ENCODE measurements at places on chromosomes 2 and 18.

- peak; percentile 95 for DNase-seq
These were observed 16.4 kb downstream of the PTPN18 start for GRCh38 chr2:130372055-130372832.

GRCh38 chr2:16413285-16413684, 252.3 kb downstream of the CYRIA start:
- DNase-seq: no peak

DNA sequence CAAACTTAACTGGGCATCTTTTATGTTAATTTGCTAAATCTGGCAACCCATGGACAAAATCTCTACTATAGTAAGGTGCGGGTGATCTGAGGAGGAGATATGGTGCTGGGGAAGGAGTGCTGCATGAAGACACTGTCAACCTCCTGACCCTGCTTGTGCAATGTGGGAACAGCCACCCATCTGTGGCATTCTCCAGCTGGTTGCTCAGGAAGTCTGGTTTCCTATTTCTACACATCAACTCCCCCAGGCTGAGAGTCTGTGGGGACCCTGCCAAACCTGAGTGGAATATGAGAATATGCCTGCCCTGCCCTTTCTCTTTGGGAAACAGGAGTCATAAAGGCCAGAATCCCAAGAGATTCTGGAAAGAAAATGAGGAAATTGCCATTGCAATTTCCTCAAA, 60.1 kb upstream of the PAX3 start:
- no peak for DNase-seq

- no peak for DNase-seq
These were observed 318 bp downstream of the TYW5 start for GRCh38 chr2:199955007-199955338.

- no peak for DNase-seq
These were observed 160.9 kb upstream of the MEIS1 start for GRCh38 chr2:66273933-66274490.

- DNase-seq: peak; percentile 62
These were observed 86.6 kb downstream of the COL5A2 start for GRCh38 chr2:189092936-189093335.

DNA sequence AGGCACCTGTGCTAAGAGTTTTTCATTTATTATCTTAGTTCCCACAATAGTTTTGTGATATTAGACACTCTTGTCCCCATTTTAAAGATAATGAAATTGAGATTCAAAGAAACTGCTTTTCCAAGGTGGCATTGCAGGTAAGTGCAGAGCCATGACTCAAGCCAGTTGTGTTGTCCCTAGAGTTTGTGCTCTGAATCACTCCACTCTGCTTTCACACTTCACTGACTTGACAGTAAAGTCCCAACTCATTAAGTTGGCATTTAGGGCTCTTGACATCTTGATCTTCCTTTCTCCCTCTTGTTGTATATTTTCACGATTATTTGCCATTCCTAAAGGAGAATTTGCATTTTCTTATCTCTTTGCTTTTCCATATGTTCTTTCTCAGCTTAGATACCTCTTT, 114.3 kb downstream of the DIS3L2 start:
- DNase-seq: no peak

DNA sequence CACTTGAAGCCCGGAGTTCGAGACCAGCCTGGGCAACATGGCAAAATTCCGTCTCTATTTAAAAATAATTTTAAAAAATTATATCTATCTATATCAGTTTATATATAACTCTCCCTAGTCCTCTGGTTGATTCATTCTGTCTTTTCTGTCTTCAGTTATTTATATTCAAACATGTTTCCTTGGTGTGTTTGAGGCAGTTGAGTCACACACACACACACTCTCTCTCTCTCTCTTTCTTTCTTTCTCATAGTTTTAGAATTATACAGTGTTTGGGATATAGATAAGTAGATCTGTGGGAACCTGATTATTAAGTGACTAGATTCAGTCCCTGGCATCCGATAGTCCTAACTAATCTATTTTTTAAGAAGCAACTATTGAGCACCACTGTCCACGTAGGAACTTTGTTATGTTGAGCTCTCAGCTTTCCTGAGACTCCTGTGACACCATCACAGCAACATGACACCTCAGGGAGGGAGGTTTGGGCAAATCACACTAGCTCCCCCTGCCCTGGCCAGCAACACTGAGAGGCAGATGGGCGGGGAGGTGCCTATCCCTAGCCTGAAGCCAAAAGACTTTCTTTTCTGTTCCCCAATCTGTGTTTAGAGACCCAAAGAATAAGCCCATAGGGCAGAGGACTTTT, 482.7 kb downstream of the DLGAP1 start:
- no peak for DNase-seq

DNA sequence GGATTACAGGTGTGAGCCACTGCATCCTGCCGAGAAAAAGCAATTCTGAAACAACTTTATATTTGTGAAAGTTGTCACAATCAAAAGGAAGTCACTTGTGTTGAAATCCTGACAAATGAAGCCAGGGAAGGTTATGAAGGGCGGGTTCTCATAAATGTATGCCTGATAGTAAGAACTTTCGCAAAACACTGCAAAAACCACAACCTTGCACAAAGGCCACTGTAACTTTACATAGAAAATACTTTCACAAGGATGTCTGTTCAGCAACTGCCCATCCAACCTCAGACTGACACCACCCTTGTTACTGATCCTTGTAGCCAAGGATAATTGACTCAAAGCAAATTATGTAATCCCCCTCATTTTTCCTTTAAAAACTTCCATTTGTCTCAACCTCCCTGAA, 90.6 kb downstream of the SLC4A3 start:
- DNase-seq: no peak

- no peak for DNase-seq
These were observed 17.3 kb downstream of the PARD6G start for GRCh38 chr18:80229766-80230745.

DNA sequence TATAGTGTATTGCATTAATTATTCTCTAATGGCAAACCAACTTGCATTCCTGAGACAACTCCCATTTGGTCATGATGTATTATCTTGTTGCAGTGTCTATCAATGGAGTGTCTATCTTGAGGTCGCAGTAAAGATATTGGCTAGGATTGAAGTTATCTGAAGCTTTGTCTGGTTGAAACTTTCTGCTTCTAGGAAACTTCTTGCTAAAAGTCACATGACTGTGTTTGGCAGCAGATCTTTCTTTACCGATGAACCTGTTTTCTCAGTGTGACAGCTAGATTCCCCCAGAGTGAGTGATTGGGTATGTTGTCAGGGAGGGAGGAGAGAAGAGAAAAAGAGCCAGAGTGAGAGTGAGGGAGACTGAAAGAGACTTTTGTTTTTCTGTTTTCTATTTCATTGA, 119.6 kb downstream of the QPCT start:
- DNase-seq: no peak

- no peak for DNase-seq
These were observed 4.9 kb downstream of the DARS1 start for GRCh38 chr2:135980434-135981079.

DNA sequence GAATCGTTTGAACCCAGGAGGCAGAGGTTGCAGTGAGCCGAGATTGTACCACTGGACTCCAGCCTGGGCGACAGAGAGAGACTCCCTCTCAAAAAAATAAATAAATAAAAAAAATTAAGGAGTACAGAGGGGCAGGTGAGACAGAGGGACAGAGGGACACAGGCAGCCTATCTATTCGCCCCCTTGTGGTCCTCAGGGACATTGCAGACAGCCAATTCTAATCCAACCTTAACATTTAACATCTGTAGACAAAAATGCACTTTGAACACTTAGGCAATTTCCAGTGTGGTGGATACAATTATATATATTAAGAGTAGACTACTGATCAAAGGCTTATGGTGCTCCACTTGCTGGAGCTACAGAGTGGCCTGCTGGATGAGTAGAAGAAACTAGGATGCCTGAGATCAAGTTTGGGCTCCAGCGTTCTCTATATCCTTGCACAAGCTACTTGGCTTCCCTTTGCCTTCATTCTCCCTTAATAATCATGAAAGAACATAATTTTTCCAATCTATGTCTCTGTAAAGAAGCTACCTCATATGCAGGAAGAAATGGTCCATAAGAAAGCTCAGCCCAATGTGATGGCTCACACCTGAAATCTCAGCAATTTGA, 8.2 kb upstream of the SMARCAL1 start:
- DNase-seq: peak; percentile 56

DNA sequence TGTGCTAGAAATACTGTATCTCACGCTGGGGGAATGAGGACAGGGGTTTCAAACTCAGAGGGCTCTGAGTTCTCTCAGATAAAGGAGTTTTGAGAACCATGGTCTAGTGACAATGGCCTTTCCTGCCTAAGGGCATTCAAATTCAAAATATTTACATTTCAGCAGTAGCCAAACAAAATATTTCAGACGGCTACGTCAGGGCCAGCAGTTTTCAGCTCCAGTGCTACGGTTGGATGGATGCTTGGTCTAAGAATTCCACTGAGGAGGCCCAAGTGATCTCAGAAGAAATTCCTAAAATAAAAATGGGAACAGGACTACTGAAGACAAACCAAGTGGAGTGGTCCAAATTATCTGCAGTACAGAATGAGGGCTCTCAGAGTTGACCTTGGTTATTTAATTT, 41.1 kb upstream of the SCG2 start:
- no peak for DNase-seq
